ENCODE measurements at places on chromosomes 2 and 18.

- no peak for DNase-seq
These were observed 170.8 kb downstream of the PRKCE start for GRCh38 chr2:45822272-45822630.

- no peak for DNase-seq
These were observed 99.9 kb downstream of the USP34 start for GRCh38 chr2:61371027-61371426.

GRCh38 chr2:197674591-197674990, 796 bp downstream of the RFTN2 start:
- no peak for DNase-seq

DNA sequence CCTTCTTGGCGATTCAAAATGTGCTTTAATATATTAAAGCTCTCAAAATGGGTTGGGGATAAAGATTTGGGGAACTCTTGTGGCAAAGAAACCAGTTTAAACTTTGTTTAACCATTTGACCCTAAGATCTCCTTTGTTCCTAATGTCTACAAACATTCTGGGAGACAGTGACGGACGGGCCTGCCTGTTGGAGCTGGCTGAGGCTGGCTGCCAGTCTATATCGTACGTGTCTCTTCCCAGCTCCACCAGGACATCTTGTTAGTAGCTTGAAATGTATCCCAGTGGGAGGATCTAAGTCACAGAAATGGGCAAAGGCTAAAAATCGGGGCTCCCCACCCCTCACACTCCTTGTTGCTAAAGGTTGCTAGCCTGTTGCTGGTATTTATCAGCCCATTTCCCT, 30.7 kb downstream of the ZNF532 start:
- no peak for DNase-seq

- DNase-seq, result no peak
These were observed 161.3 kb downstream of the SETBP1 start for GRCh38 chr18:44841752-44842587.

GRCh38 chr2:201006704-201007103, 43.2 kb upstream of the ORC2 start:
- no peak for DNase-seq

- DNase-seq, result no peak
These were observed 374.2 kb upstream of the MAP2 start for GRCh38 chr2:209049608-209050007.

DNA sequence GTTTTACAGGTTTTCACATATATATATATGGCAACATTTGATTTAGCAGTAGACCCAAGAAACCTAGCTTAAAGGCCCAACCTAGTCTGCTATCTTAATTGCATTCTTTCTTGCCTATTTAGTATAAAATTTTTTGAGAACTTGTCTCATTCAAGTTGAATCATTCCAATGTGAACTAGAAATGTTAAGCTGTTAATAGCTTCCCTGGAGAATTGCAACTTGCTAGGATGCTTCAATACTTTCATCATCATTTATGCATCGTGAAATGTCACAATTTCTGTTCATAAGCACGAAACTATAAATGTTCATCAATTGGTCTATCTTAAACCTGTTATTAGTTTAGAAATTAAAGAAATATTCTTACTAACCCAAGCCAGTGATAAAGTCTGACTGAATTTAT, 217.6 kb downstream of the BABAM2 start:
- no peak for DNase-seq

DNA sequence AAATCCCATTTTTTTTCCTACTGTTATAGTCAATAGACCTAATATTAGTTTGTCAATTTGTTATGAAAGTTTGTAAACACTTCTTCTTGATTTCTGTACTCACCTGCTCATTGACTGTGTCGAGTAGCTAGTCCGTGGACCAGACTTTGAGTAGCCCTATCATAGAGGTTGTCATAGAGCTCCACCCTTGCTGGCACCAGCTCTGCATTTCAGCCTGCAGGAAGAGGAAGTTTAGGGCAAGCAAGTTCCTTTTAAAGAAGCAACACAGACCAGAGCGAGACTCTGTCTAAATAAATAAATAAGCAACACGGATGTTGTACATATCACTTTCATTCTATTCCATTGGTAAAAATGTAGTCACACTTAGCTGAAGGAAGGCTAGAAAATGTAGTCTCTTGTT, 74.0 kb downstream of the MCFD2 start:
- no peak for DNase-seq

DNA sequence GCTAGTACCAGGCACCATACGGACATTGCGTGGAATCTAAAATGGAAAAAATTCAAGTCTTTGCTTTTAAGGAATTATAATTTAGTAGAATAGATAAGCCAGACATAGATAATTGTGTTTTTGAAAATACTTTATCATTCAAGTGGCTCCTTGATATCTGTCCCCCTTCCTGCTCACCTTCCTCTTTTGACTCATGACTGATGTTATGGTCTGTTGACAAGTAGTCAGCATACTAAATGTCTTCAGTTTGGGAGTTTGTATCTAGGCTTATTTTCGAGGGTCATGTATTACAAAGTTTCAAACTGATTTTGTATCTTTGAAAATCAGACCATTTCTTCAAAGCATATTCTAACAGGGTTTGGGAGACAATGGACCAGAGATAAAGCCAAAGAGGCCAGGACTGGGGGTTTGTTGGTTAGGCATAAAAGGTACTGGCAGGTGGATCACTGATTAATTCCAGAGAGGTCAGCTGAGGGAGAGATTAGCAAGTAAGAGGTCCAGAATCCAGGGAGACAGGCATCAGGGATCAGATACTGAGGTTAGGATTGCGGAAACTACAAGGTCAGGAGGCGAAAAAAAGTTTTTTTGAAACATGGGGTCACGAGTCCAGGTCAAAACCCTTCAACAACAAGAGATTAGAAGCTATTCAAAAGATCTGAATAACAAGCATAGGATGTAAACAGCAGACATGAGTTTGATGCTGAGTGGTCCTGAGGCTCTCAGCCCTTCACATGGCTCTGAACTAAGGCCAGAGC, 31.5 kb upstream of the KLHL14 start:
- no peak for DNase-seq

- no peak for DNase-seq
These were observed 16.7 kb downstream of the WIPF1 start for GRCh38 chr2:174580951-174581350.

DNA sequence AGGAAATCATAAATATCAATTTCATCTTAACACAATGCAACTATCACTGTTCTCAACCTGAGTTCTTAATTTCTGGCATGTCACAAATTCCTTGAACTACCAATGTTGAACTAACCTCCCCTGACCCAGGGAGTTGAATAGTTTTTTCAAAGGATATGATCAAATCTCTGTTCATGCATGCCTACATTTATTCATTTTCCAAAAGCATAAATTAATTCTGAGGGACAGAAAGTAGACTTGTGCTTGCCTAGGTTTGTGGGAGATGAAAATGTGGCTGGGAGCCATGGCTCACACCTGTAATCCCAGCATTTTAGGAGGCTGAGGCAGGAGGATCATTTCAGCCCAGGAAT, 175.7 kb downstream of the TGIF1 start:
- no peak for DNase-seq
